ENCODE measurements at places on chromosomes 12 and 14. TPM values are rescaled to one million over a fixed set of nuclear protein-coding genes. Genes with fewer than 3 reads are reported as not detected.

GRCh38 chr14:67166450-67166853 is 22.8 kb upstream of the GARIN2 start:
- no peak overlapping the region for H3K4me3 ChIP-seq
- no peaks in the 10 kb centered on the region for H3K36me3 ChIP-seq
- DNase-seq = peak; percentile 78
- peak overlapping the region; percentile 6 for H3K27ac ChIP-seq
- no peaks in the 10 kb centered on the region for H3K27me3 ChIP-seq

- no peaks in the 10 kb centered on the region for H3K4me1 ChIP-seq
- no peak overlapping the region for H3K4me3 ChIP-seq
- no peaks in the 10 kb centered on the region for H3K36me3 ChIP-seq
- no peaks in the 10 kb centered on the region for H3K27me3 ChIP-seq
- no peak for DNase-seq
Measured at GRCh38 chr12:7571257-7571656, 67.7 kb upstream of the CD163 start.

GRCh38 chr14:63642656-63643382 is 1.1 kb upstream of the WDR89 start:
- H3K36me3 ChIP-seq = no peaks in the 10 kb centered on the region
- peak overlapping the region; percentile 47 for H3K4me3 ChIP-seq
- no peak overlapping the region for H3K27ac ChIP-seq

FERMT2 gene
- 108 TPM for total RNA-seq

GRCh38 chr12:26026713-26027112 is 68.2 kb downstream of the RASSF8 start:
- no peaks in the 10 kb centered on the region for H3K36me3 ChIP-seq
- no peaks in the 10 kb centered on the region for H3K27me3 ChIP-seq
- DNase-seq = no peak
- H3K4me3 ChIP-seq = no peak overlapping the region
- no peak overlapping the region for H3K27ac ChIP-seq
- H3K4me1 ChIP-seq = peaks cover 3% of the 10 kb centered on the region

DNA sequence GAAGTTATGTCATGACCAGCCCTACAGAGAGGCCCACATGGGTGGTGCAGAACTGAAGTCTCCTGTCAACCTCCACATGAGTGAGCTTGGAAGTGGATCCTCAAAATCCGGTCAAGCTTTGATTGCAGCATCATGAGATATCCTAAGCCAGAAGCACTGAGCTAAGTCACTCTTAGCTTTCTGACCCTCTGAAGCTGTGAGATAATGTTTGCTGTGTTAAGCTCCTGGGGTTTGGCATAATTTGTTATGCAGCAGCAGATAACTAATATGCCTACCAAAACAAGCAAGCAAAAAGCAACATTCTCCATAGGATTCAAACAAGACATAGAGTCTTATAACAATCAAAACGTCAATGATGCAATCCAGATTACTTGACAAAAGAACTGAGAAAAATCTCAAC is 87.6 kb upstream of the GRIN2B start:
- H3K4me3 ChIP-seq = no peak overlapping the region
- H3K4me1 ChIP-seq = no peaks in the 10 kb centered on the region
- H3K27ac ChIP-seq = no peak overlapping the region
- H3K27me3 ChIP-seq = no peaks in the 10 kb centered on the region
- DNase-seq = no peak
- H3K36me3 ChIP-seq = no peaks in the 10 kb centered on the region

DNA sequence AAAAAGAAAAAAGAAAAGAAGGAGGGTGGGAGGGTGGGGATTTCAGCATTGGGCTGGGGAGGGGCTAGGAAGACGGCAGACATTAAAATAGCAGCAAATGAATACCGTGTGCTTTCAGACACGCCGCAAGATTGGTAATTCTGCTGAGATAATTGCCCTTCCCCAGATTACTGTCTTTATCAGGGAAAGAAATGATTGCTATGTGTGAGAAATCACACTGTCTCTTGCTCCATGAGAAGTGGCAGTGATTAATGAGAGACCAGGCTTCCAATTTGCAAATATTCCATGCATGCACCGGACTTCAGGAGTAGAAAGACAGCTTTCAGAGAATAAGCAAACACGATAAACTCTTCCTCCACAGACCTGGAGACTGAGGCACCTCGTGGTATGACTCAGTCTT is 7.6 kb upstream of the KCNA5 start:
- H3K27ac ChIP-seq = no peak overlapping the region
- peaks cover 8% of the 10 kb centered on the region for H3K27me3 ChIP-seq
- H3K4me3 ChIP-seq = no peak overlapping the region
- DNase-seq = no peak
- H3K36me3 ChIP-seq = no peaks in the 10 kb centered on the region
- peaks cover 7% of the 10 kb centered on the region for H3K4me1 ChIP-seq

- H3K4me1 ChIP-seq = no peaks in the 10 kb centered on the region
- H3K36me3 ChIP-seq = no peaks in the 10 kb centered on the region
- no peak for DNase-seq
- no peak overlapping the region for H3K4me3 ChIP-seq
- H3K27ac ChIP-seq = no peak overlapping the region
- no peaks in the 10 kb centered on the region for H3K27me3 ChIP-seq
Measured at GRCh38 chr12:128609861-128610260, 213.9 kb downstream of the SLC15A4 start.

- 0 out of 2 replicates have a peak, but pooled peaks cover 2% of the 10 kb centered on the region for H3K36me3 ChIP-seq
- no peaks in the 10 kb centered on the region for H3K4me1 ChIP-seq
- no peak for DNase-seq
- H3K4me3 ChIP-seq = no peak overlapping the region
Measured at GRCh38 chr14:102503641-102504327, 5.8 kb downstream of the ANKRD9 start.

DNA sequence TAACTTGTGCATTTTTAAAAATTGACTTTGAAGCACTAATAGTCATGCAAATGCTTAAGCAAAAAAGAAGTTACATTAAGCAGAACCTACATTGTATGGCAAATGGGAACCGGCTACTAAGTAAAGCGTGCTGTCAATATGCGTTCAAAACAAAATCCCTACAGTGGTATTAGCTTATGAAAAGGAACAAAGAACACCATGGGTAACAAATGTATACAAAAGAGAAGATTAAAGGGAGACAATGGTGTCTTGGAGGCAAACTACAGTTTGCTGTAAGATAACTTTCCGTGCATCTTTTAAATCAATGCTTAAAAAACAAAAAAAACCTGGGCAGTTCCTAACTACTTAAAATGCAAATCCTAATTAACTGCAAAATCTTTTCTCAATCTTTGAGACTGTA is 10.5 kb downstream of the CDK2AP1 start:
- peaks cover 38% of the 10 kb centered on the region for H3K36me3 ChIP-seq
- no peak overlapping the region for H3K4me3 ChIP-seq
- DNase-seq = no peak
- H3K4me1 ChIP-seq = no peaks in the 10 kb centered on the region
- no peaks in the 10 kb centered on the region for H3K27me3 ChIP-seq

DNA sequence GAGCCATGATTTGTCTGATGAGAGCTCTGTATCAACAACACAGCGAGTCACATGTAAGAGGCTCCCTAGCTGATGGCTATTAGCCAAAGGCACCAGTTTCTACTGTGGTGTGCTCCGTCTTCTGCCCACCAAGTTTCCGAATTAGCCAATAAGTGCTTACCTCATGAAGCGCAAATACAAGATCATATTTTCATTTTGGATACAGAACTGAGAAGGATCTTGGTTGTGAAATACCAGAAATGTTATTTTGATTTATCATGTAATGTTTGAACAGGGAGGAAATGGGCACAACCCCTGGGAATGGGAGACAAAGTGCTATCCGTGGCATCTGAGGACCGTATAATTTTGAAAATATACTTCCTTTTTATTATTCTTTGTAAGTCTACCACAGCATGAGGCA is 234.3 kb downstream of the DACT1 start:
- DNase-seq = no peak
- H3K27ac ChIP-seq = no peak overlapping the region
- no peaks in the 10 kb centered on the region for H3K36me3 ChIP-seq
- no peaks in the 10 kb centered on the region for H3K27me3 ChIP-seq
- no peaks in the 10 kb centered on the region for H3K4me1 ChIP-seq

DNA sequence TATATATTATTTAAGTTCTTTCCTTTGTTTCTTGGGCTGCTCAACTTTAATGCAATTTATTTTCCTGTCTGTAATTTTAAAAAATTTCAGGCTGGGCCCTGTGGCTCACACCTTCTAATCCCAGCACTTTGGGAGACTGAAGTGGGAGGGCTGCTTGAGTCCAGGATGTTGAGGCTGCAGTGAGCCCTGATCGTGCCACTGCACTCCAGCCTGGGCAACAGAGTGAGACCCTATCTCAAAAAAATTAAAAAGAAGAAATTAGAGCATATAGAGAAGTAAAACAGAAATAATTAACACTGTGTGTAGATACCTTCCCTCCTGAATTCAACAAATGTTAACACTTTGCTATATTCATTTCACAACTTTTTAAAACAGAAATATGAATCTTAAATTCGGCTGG is 74.2 kb downstream of the DENND5B start:
- DNase-seq = no peak
- H3K36me3 ChIP-seq = no peaks in the 10 kb centered on the region
- no peaks in the 10 kb centered on the region for H3K27me3 ChIP-seq
- H3K4me1 ChIP-seq = peaks cover 48% of the 10 kb centered on the region
- H3K27ac ChIP-seq = no peak overlapping the region
- no peak overlapping the region for H3K4me3 ChIP-seq

INSM2 gene
- not detected for total RNA-seq

DNAH10 gene
- 0.03 TPM for total RNA-seq

DNA sequence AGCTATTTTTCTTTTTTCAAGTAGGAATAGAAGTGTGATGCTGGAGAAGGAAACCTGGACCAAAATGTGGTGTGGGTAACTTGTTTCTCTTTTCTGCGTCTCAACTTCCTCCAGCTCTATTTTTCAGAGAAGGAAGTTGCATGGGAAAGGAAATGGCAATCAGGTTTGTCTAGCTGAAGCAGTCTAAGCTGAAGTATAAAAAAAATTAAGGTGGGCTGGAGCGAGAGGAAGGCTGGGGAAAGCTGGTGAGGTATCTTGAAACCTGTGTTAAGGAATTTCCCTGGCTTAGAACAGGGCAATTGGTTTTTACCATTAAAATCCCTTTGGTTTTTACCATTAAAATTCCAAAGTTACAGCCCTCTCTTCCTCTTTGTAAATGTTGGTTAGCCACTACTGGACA is 34.2 kb upstream of the NINJ2 start:
- DNase-seq = no peak
- no peak overlapping the region for H3K4me3 ChIP-seq
- H3K36me3 ChIP-seq = no peaks in the 10 kb centered on the region
- no peaks in the 10 kb centered on the region for H3K4me1 ChIP-seq

- H3K36me3 ChIP-seq = peaks cover 31% of the 10 kb centered on the region
- H3K27me3 ChIP-seq = no peaks in the 10 kb centered on the region
- H3K4me1 ChIP-seq = peaks cover 19% of the 10 kb centered on the region
- H3K4me3 ChIP-seq = no peak overlapping the region
- DNase-seq = no peak
Measured at GRCh38 chr12:53383258-53383657, 3.3 kb downstream of the SP1 start.

- no peak overlapping the region for H3K4me3 ChIP-seq
- no peaks in the 10 kb centered on the region for H3K36me3 ChIP-seq
- no peaks in the 10 kb centered on the region for H3K27me3 ChIP-seq
- no peak overlapping the region for H3K27ac ChIP-seq
Measured at GRCh38 chr14:75184492-75184891, 8.1 kb upstream of the TMED10 start.

IGFBP6 gene
- 16.6 TPM for total RNA-seq

DNA sequence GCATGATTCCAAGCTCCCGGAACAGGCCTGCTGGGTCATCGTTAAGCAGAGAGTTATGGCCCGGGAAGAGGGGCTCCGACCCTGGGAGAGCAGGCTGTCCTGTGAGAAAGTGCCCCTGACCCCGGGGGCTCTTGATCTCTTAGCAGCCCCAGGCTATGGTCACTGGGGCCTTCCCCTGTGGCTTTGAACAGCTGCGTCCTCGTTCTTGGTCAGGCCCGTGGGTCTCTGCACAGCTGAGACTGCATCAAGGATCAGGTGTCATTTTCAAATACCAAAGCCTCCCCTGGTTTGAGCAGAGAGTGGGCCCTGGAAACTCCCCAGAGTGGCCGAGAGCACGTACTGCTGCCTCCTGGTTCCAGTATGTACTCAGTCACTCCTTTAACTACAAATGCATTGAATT is 114.8 kb downstream of the ESRRB start:
- H3K27me3 ChIP-seq = no peaks in the 10 kb centered on the region
- H3K27ac ChIP-seq = no peak overlapping the region
- no peak for DNase-seq
- H3K4me3 ChIP-seq = no peak overlapping the region
- H3K36me3 ChIP-seq = no peaks in the 10 kb centered on the region

GRCh38 chr14:104889375-104889757 is 24.3 kb downstream of the CEP170B start:
- H3K4me1 ChIP-seq = no peaks in the 10 kb centered on the region
- no peak overlapping the region for H3K4me3 ChIP-seq
- no peak overlapping the region for H3K27ac ChIP-seq
- no peak for DNase-seq
- no peaks in the 10 kb centered on the region for H3K36me3 ChIP-seq
- no peaks in the 10 kb centered on the region for H3K27me3 ChIP-seq

WNT5B gene
- total RNA-seq = 2.7 TPM

DNA sequence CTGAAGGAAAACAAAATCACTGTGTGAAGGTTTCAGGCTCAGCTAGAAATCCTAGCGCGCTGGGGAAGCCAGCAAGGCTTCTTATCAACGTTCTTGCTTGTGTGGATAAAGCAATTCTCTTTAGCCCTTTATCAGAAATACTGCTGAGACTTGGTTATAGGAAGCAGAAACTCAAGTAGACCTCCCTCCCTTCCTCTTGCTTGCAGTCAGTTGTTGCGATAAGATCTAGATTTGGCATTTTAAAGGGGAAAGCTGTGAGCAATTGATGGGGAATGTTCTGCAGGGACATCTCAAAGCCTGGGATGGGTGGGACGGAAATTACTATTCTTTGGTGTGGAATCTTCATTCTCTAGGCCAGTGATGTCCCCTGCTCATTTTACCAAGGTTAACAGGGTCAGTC is 76.4 kb upstream of the ANO4 start:
- H3K4me3 ChIP-seq = peak overlapping the region; percentile 71
- peaks cover 60% of the 10 kb centered on the region for H3K27me3 ChIP-seq
- H3K4me1 ChIP-seq = 0 out of 2 replicates have a peak, but pooled peaks cover 10% of the 10 kb centered on the region

IRAK3 gene
- 1.6 TPM for total RNA-seq

KCNJ8 gene
- total RNA-seq = 2.3 TPM

FAM161B gene
- total RNA-seq = 0.04 TPM

DNA sequence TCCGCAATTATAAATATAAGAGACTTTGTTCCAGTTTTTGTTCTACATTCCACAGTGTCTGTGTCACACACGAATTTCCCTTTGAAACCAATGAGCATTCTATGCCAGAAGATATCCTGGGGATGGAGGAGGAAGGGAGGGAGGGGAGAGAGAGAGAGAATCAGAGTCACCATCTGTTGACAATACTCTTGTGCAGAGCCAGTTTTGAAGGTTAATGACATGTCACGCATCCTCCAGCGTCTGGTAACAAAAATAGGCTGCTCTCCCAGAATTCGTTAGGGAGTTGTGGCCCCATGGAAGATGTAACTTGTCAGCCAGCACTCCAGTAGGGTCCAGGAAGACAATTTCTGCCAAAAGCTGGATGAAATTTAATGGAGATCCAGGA is 213.5 kb upstream of the KRR1 start:
- H3K36me3 ChIP-seq = no peaks in the 10 kb centered on the region
- DNase-seq = no peak
- H3K4me3 ChIP-seq = no peak overlapping the region
- peaks cover 27% of the 10 kb centered on the region for H3K4me1 ChIP-seq
- no peak overlapping the region for H3K27ac ChIP-seq
- no peaks in the 10 kb centered on the region for H3K27me3 ChIP-seq

Data from GM23338 (cell line).